Activated CD8-positive, alpha-beta T cell treated with anti-CD3 and anti-CD28 coated beads for 36 hours (primary cell): ENCODE measurements at places on chromosomes 1 and 21. TPM values are rescaled to one million over a fixed set of nuclear protein-coding genes. Genes with fewer than 3 reads are reported as not detected.

Gene HSPA6
- 0.36 TPM for total RNA-seq

GRCh38 chr21:39127506-39127905, 55.7 kb downstream of the PSMG1 start:
- H3K27ac ChIP-seq, result no peak overlapping the region
- no peaks in the 10 kb centered on the region for H3K4me1 ChIP-seq
- H3K27me3 ChIP-seq, result no peaks in the 10 kb centered on the region
- no peak for DNase-seq
- no peaks in the 10 kb centered on the region for H3K36me3 ChIP-seq

Gene NR1I3
- not detected for total RNA-seq

- no peak overlapping the region for H3K4me3 ChIP-seq
These were observed 145.5 kb upstream of the IRF2BP2 start for GRCh38 chr1:234755449-234755863.

- H3K27ac ChIP-seq, result no peak overlapping the region
- no peak for DNase-seq
- H3K4me1 ChIP-seq, result no peaks in the 10 kb centered on the region
- H3K36me3 ChIP-seq, result no peaks in the 10 kb centered on the region
These were observed 13.0 kb downstream of the CAPN8 start for GRCh38 chr1:223652436-223652941.

DNA sequence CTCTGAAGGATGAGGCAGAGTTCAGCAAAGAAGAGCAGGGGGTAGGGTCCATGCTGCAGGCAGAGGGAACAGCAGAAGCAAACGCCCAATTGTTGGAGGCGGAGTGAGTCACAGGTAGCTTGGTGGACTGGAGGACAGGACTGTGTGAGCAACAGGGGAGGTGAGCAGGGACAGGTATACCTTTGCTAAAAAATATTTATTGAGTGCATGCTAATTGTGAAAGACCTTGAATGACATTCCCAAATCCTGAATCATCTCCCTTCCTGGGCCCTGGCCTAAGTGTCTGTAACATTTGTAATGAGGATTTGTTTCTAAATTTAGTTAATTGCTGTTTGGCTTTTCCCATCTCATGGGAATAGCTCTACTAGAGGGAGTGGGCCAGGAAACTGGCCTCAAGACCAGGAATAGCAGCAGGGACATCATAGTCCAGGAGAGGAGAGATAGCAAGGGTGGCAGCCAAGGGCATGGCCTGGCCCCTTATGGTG, 123.7 kb downstream of the FOXD2 start:
- no peaks in the 10 kb centered on the region for H3K36me3 ChIP-seq
- H3K27me3 ChIP-seq, result peaks cover 6% of the 10 kb centered on the region
- DNase-seq, result no peak
- no peak overlapping the region for H3K27ac ChIP-seq
- peaks cover 4% of the 10 kb centered on the region for H3K4me1 ChIP-seq

Gene FAM163A
- not detected for total RNA-seq

Gene FMN2
- not detected for total RNA-seq

GRCh38 chr1:79568411-79568810, 561.9 kb upstream of the ADGRL4 start:
- H3K27me3 ChIP-seq, result no peaks in the 10 kb centered on the region
- no peaks in the 10 kb centered on the region for H3K36me3 ChIP-seq
- H3K4me1 ChIP-seq, result no peaks in the 10 kb centered on the region
- no peak overlapping the region for H3K4me3 ChIP-seq

Gene SLC45A3
- 0.65 TPM for total RNA-seq

DNA sequence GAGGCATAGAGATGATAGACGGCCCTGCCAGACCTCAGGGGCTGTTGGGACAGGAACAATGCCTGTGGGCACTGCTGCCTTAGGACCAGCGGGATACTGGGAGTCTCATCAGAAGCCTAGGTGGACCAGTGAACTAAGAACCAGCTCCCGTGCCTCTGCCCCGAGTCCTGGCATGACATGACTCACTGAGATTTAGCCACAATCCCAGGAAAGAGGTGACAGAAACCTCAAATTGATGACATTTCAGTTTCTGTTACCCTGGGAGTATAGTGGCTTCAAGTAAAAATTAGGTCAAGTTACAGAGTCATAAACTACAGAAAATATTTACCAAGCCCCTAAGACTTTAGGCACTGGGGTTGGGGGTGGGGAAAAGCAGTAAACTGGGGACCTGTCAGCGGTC, 74.6 kb upstream of the GADD45A start:
- H3K36me3 ChIP-seq, result no peaks in the 10 kb centered on the region
- no peak for DNase-seq
- no peak overlapping the region for H3K4me3 ChIP-seq
- H3K27me3 ChIP-seq, result peaks cover 7% of the 10 kb centered on the region

DNA sequence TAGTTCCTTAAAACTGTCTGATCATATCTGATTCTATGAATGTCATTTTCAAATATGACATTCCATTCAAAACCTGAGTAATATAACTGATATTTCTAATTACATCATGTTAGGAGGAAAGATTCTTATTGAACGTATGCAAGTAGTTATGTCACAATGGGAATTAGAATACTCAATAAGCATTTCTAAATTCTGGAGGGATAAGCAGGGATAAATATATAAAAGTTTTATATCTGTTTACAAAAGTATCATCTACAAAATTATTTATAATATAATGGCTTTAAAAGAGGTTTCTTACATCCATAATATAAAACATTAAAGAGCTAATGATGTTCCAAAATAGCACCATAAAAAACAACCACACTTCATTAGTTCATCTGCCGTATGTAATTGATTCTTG, at the start of gene OR14A2:
Gene OR14A2 (minus strand): TSS at position 101 of the 400 bp plus-strand sequence.
- H3K36me3 ChIP-seq, result no peaks in the 10 kb centered on the region
- H3K27ac ChIP-seq, result no peak within 1 kb of the TSS
- H3K4me1 ChIP-seq, result no peaks in the 10 kb centered on the region
- H3K27me3 ChIP-seq, result no peaks in the 10 kb centered on the region
- H3K4me3 ChIP-seq, result no peak within 1 kb of the TSS
- no peak for DNase-seq

Gene RORC
- total RNA-seq, result 1.3 TPM

DNA sequence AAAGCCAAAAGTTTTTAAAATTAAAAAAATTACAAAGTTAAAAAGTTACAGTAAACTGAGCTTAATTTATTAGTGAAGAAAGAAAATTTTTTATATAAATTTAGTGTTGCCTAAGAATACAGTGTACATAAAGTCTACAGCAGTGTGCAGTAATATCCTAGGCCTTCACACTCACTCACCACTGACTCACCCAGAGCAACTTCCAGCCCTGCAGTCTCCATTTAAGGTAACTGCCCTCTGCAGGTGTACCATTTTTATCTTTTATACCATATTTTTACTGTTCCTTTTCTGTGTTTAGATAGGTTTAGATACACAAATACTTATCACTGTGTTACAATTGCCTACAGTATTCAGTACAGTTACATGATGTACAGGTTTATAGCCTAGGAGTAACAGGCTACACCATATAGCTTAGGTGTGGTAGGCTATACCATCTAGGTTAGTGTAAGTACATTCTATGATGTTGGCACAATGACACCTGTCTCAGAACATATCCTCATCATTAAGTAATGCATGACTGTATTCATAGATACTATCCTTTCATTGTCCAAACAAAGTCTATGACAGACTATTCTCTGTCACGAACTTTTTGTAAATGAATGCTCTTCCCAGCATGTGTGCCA, 78.6 kb upstream of the PBX1 start:
- H3K4me3 ChIP-seq, result no peak overlapping the region
- H3K27me3 ChIP-seq, result no peaks in the 10 kb centered on the region
- no peaks in the 10 kb centered on the region for H3K4me1 ChIP-seq
- DNase-seq, result no peak
- H3K36me3 ChIP-seq, result no peaks in the 10 kb centered on the region

DNA sequence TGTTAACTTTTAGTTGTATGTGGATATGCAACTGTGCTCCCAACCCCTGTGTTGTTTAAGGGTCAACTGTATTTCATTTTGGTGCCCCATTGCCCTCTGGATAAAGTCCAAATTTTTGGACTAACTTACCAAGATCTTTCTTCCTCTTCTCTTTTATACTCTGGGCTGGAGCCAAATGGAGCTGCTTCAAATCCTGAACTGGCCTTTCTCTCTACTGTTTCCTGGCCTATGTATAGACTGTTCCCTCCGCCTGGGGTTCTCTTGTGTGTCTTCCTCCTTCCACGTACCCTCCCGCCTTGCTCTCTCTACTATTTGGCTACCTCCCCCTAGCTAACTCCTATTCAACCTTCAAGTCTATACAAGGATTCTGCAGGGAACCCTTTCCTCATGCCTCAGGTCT, 8.4 kb upstream of the CDC14A start:
- DNase-seq, result no peak
- H3K27me3 ChIP-seq, result no peaks in the 10 kb centered on the region
- no peaks in the 10 kb centered on the region for H3K4me1 ChIP-seq
- H3K4me3 ChIP-seq, result no peak overlapping the region
- H3K27ac ChIP-seq, result no peak overlapping the region

GRCh38 chr1:43300378-43301094, at the start of gene TIE1:
Gene TIE1, plus strand, starts transcription at chr1:43300982. Its CDS starts 90 bp downstream, at chr1:43301072.
- no peaks in the 10 kb centered on the region for H3K36me3 ChIP-seq
- H3K4me3 ChIP-seq, result no peak within 1 kb of the TSS
- H3K27me3 ChIP-seq, result no peaks in the 10 kb centered on the region
- no peak within 1 kb of the TSS for H3K27ac ChIP-seq
- H3K4me1 ChIP-seq, result peaks cover 9% of the 10 kb centered on the region

- H3K27me3 ChIP-seq, result no peaks in the 10 kb centered on the region
- H3K36me3 ChIP-seq, result peaks cover 38% of the 10 kb centered on the region
- H3K4me3 ChIP-seq, result no peak overlapping the region
- no peak for DNase-seq
These were observed 44.8 kb downstream of the SRSF11 start for GRCh38 chr1:70265946-70266345.

- no peaks in the 10 kb centered on the region for H3K36me3 ChIP-seq
- H3K27ac ChIP-seq, result no peak overlapping the region
- no peaks in the 10 kb centered on the region for H3K27me3 ChIP-seq
- H3K4me1 ChIP-seq, result peaks cover 17% of the 10 kb centered on the region
- no peak for DNase-seq
- H3K4me3 ChIP-seq, result no peak overlapping the region
These were observed 2.5 kb downstream of the GPR3 start for GRCh38 chr1:27394925-27395324.

Gene OPTC
- not detected for total RNA-seq

DNA sequence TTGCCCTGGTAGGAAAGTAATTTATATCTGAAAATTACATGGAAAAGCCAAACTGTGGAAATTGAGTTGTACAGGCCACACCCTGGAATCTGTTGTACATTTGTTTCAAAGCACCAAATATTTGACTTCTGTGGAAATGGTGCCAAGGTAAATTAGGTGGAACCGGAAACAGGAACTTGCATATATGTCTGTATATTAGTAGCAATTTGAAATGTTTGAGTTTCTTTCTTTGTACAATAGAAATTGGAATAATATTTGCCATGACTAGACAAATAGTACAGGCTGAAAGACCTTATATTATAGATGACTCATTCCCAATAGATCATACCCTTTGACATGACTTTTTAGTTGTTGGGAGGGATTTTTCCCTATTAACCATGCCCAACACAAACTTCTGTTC, 10.5 kb upstream of the TAF1A start:
- no peaks in the 10 kb centered on the region for H3K36me3 ChIP-seq
- DNase-seq, result no peak
- no peak overlapping the region for H3K4me3 ChIP-seq
- H3K27me3 ChIP-seq, result no peaks in the 10 kb centered on the region
- no peak overlapping the region for H3K27ac ChIP-seq

GRCh38 chr1:74775735-74776134, 42.8 kb downstream of the TYW3 start:
- H3K4me3 ChIP-seq, result no peak overlapping the region
- no peak overlapping the region for H3K27ac ChIP-seq
- no peak for DNase-seq
- H3K4me1 ChIP-seq, result no peaks in the 10 kb centered on the region

Gene BCL2L15
- total RNA-seq, result 0.40 TPM

Gene MOV10
- 77.2 TPM for total RNA-seq

Gene CCDC185
- total RNA-seq, result not detected

Gene PADI3
- not detected for total RNA-seq

DNA sequence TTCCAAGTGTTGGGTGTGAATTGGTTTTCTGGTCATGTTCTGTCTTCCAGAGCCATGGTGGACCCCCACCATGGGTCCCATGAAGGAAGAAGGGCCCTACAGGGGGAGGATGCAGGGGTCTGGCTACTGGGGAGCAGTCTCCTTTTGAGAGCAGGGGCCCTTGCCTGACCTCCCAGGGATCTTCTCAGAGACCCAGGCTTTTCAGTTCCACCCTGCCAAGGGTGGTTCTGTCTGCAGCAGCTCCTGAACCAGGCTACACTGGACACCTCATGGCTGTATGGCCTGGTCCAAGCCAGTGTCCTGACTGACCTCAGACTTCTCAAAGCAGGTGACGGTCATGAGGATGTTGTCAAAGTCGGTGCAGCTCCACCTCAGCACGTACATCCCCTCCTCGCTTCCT, 109.0 kb downstream of the JAK1 start:
- H3K4me3 ChIP-seq, result no peak overlapping the region
- H3K36me3 ChIP-seq, result peaks cover 51% of the 10 kb centered on the region
- no peaks in the 10 kb centered on the region for H3K27me3 ChIP-seq
- no peak overlapping the region for H3K27ac ChIP-seq

Gene TRNP1
- total RNA-seq, result 0.16 TPM

DNA sequence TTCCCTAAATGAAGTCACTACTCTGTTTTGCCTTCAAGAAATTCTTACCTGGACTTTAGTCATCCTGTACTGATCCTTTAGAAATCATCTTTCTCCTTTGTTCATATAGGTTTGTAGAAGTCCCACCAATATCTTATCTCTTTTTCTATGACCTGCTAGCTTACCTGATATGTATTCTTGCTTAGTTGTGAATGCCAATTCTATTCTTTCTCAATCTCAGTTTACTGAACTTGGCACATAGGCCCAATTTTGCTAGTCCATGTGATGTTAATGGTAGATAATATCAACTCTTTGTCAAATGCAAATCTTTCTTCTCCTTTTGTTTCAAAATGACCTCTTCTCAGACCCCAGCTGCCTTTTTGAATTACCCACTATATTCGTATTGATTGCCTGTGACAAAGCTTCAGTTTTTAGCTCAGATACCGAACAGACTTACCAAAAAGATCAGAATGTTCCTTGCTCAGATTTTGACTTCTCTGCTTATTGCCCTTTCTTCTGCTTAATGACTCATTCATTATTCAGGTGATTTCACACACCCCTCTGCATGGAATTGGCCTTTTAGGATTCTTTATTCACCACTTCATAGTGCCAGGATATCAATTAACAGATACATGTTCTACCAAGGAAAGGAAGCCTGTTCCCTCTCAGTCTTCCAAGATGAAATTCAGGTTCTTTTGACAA, 20.6 kb downstream of the IPO9 start:
- H3K4me3 ChIP-seq, result no peak overlapping the region
- peaks cover 7% of the 10 kb centered on the region for H3K4me1 ChIP-seq
- H3K27ac ChIP-seq, result no peak overlapping the region
- H3K27me3 ChIP-seq, result no peaks in the 10 kb centered on the region

DNA sequence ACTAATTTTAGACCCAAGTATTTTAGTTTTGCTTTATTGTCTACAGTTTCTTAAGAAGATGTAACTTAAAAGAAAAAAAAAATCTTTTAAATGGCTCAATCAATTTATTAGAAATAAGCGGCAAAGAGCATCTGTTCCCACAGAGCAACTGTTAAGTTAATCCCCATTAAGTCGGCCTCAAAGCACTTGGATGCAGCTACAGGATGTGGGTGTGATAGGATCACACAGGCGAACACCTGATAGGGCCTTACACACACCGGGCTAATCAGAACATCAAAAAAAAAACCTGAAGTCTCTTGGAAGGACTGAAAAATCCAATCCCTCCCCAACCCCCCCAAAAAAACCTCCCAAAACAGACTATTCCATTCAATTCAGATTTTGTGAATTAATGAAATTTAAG, 23.0 kb downstream of the APP start:
- no peaks in the 10 kb centered on the region for H3K27me3 ChIP-seq
- H3K36me3 ChIP-seq, result peaks cover 6% of the 10 kb centered on the region
- no peak overlapping the region for H3K27ac ChIP-seq
- H3K4me1 ChIP-seq, result peaks cover 13% of the 10 kb centered on the region
- H3K4me3 ChIP-seq, result no peak overlapping the region
